Endothelial cell of coronary artery (primary cell): ENCODE measurements at places on chromosomes 6 and 20. TPM values are rescaled to one million over a fixed set of nuclear protein-coding genes. Genes with fewer than 3 reads are reported as not detected.

Gene PLCB1
- 15.1 and 16.5 TPM in 2 replicates for total RNA-seq

Gene MYB
- 0.09 and 0.19 TPM in 2 replicates for total RNA-seq

Gene PYGB
- total RNA-seq = 88.0 and 156 TPM in 2 replicates

Gene GHRH
- not detected in 2 replicates for total RNA-seq

Gene VGLL2
- total RNA-seq = not detected in 2 replicates

Gene ZFP57
- total RNA-seq = 0.99 TPM in 1 of 2 replicates, not detected in the other
